ENCODE measurements at places on chromosomes 4 and X. TPM values are rescaled to one million over a fixed set of nuclear protein-coding genes. Genes with fewer than 3 reads are reported as not detected.

The SMARCA5 gene
- polyA plus RNA-seq = 6.3 TPM

The STK32B gene
- polyA plus RNA-seq = 5.6 TPM

The SSX3 gene
- polyA plus RNA-seq = not detected

The TRIML1 gene
- not detected for polyA plus RNA-seq

The DCAF4L1 gene
- 0.04 TPM for polyA plus RNA-seq

The EMD gene
- polyA plus RNA-seq = 71.0 TPM

The CORIN gene
- 19.3 TPM for polyA plus RNA-seq

The PNMA5 gene
- polyA plus RNA-seq = not detected

The SPOCK3 gene
- not detected for polyA plus RNA-seq

The TEX13C gene
- polyA plus RNA-seq = not detected

The PCDH10 gene
- polyA plus RNA-seq = 31.1 TPM

The MAGED2 gene
- polyA plus RNA-seq = 280 TPM

The SPANXC gene
- not detected for polyA plus RNA-seq

The ARSJ gene
- 18.4 TPM for polyA plus RNA-seq

The MAGEA10 gene
- polyA plus RNA-seq = not detected

The DNAAF6 gene
- polyA plus RNA-seq = not detected

The ADGRG2 gene
- 0.07 TPM for polyA plus RNA-seq

The MUC7 gene
- polyA plus RNA-seq = not detected

The FOXR2 gene
- polyA plus RNA-seq = not detected

The EGF gene
- 2.1 TPM for polyA plus RNA-seq

The HSFX2 gene
- 0.29 TPM for polyA plus RNA-seq

The EVC2 gene
- 2.2 TPM for polyA plus RNA-seq

The GPC4 gene
- polyA plus RNA-seq = 0.23 TPM

The UGT2A2 gene
- not detected for polyA plus RNA-seq

The NWD2 gene
- not detected for polyA plus RNA-seq

The FAM184B gene
- polyA plus RNA-seq = 0.02 TPM

The RTL5 gene
- polyA plus RNA-seq = 1.5 TPM

The RAB40AL gene
- 0.39 TPM for polyA plus RNA-seq

The RNF175 gene
- not detected for polyA plus RNA-seq
